ENCODE measurements at places on chromosomes 4 and X. TPM values are rescaled to one million over a fixed set of nuclear protein-coding genes. Genes with fewer than 3 reads are reported as not detected.

- no peak for DNase-seq
- H3K27me3 ChIP-seq: no peaks in the 10 kb centered on the region
- H3K36me3 ChIP-seq: no peaks in the 10 kb centered on the region
These were observed 39.7 kb downstream of the SNX25 start for GRCh38 chr4:185249105-185249504.

- H3K4me1 ChIP-seq: no peaks in the 10 kb centered on the region
- no peak overlapping the region for H3K4me3 ChIP-seq
- H3K27me3 ChIP-seq: no peaks in the 10 kb centered on the region
- H3K36me3 ChIP-seq: no peaks in the 10 kb centered on the region
These were observed 53.2 kb downstream of the FAM9B start for GRCh38 chrX:8980756-8981155.

SORBS2 gene
- total RNA-seq: 246 TPM

FAM9B gene
- total RNA-seq: not detected

- no peak overlapping the region for H3K4me3 ChIP-seq
- peaks cover 25% of the 10 kb centered on the region for H3K36me3 ChIP-seq
- H3K27ac ChIP-seq: no peak overlapping the region
These were observed 52.4 kb downstream of the PHOX2B start for GRCh38 chr4:41696131-41696530.

- H3K36me3 ChIP-seq: no peaks in the 10 kb centered on the region
- no peak overlapping the region for H3K4me3 ChIP-seq
These were observed 250.7 kb downstream of the NAP1L3 start for GRCh38 chrX:93422693-93423092.

LAP3 gene
- total RNA-seq: 60.3 TPM

GRCh38 chrX:54920610-54921426, at the start of gene TRO:
TSS of gene TRO (plus strand) at chrX:54920824. CDS start at chrX:54922247, 1,423 bp downstream.
- H3K27ac ChIP-seq: peak within 1 kb of the TSS; percentile 42
- no peaks in the 10 kb centered on the region for H3K36me3 ChIP-seq
- H3K4me3 ChIP-seq: peak within 1 kb of the TSS; percentile 48
- H3K4me1 ChIP-seq: no peaks in the 10 kb centered on the region

DNA sequence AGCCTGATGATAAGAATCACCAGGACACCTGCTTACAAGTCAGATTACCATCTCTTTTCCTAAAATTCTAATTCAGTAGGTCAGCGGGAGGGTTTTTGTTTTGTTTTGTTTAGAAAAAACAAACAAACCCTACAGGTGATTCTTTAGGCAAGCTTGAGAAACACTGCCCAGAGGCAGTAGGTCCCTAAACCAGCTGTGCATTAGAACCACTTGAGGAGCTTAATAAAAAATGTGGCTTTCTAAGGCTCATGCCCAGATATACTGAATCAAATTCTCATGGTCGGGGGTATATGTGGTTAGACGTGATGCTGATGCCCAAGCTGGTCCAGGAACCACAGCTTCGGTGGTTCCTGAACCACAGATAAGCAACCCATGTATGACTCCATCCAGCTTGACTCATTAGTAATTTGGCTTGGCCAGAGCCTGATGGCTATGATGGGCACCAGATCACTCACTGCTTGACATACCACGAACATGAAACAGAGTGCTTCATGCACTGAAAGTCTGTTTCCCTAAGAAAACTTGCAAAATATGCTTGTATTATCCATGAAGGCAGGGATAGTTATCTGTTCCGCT, 338.1 kb upstream of the F9 start:
- H3K4me3 ChIP-seq: no peak overlapping the region
- no peak overlapping the region for H3K27ac ChIP-seq
- no peaks in the 10 kb centered on the region for H3K4me1 ChIP-seq
- H3K27me3 ChIP-seq: no peaks in the 10 kb centered on the region

DNA sequence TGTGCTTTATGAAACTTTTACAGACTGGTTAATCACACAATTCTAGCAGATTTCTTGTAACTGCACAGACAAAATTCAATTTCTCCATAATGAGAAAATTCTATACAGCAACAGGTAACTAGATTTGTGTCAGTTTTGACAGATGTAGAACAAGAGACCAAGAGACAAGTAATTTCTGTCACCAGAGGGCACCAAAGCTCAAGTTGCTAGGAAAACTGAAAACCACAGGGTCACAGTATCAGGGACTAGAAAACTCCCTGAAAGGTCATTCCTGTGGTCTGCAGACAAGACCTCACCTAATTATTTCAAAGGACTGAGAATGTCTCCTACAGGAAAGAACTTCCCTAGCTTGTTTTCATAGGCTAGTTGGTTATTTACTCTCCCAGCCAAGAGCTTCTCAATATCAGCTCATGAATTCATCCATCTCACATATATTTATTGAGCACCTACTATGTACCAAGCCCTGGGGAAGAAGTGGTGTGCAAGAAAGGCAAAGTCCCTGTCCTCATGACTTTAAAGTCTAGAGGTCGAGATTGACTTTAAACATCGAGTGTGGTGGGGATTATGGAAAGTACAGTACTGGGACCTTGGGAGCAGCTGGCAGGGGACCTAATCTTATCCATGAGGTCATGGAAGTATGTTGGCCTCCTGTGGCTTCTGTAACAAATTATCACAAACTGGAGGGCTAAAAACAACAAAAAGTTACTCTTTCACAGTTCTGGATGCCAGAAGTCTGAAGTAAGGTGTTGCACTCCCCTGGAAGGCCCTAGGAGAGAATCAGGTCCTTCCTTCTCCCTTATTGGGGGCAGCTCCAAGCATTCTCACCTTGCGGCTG, 47.8 kb upstream of the SETD7 start:
- no peaks in the 10 kb centered on the region for H3K27me3 ChIP-seq
- no peaks in the 10 kb centered on the region for H3K4me1 ChIP-seq
- no peaks in the 10 kb centered on the region for H3K36me3 ChIP-seq

DNA sequence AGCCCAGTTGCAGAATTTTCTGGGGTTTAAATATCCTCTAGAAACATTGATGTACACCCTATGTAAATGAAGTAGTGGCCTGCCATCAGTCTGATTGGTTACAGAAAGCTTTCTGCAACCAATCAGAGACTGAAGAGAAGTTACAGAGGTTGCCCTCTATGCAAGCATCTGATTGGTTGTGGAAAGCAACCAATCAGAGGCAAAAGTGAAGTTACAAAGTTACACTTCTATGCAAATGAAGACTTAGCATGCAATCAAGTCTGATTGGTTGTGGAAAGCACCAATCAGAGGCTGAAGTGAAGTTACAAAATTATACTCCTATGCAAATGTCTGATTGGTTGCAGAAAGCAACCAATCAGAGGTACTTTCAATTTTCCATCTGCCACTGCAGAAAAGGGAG, 51.9 kb upstream of the USP9X start:
- no peak for DNase-seq
- no peaks in the 10 kb centered on the region for H3K4me1 ChIP-seq
- no peaks in the 10 kb centered on the region for H3K27me3 ChIP-seq
- H3K4me3 ChIP-seq: no peak overlapping the region

DNA sequence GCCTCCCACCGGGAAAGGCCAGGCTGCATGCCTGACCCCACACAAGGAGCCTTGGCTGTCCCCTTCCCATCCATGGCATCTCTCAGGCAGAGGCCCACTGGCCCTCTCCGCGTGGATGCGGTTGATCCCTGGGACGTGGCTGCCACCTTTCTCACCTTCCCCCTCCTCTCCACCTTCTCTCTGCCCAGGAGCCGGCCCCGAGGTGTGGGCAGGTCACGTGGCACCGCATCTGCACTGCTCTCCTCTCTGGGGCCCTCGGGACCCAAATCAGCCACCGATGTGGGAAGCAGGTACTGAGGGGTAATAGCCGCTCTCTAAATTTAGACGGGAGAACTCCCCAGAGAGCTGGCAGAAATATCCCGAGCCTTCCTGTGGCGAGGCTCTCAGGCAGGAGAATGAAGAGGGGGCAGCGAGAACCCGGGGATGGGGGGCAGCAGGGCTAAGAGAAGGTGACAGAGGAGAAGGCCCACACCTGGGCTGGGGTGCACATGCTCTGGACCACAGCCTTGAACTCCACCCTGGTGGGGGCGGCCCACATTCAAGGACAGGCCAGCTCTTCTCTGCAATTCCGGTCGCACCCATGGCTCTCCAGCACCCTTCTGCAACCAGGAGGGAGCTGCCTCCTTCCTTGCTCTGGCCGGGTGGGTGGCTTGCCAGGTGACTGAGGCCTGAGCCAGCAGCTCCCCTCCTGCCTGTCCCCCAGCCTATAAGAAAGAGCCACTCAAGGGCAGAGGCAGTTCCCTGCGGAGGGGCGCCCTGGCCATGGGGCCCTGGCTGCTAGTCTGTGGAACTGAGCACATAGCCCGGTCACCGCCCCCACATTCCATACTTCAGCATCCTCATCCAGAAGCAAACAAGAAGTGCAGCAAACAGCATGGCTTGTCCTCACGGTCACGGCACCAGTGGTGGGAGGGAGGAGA, 9.6 kb upstream of the DUSP9 start:
- H3K36me3 ChIP-seq: no peaks in the 10 kb centered on the region
- no peaks in the 10 kb centered on the region for H3K4me1 ChIP-seq
- H3K27ac ChIP-seq: no peak overlapping the region
- peak; percentile 43 for DNase-seq
- peaks cover 4% of the 10 kb centered on the region for H3K27me3 ChIP-seq

- no peak for DNase-seq
- H3K27ac ChIP-seq: peak overlapping the region; percentile 40
- no peaks in the 10 kb centered on the region for H3K36me3 ChIP-seq
- no peaks in the 10 kb centered on the region for H3K4me1 ChIP-seq
These were observed 161.9 kb upstream of the GPRIN3 start for GRCh38 chr4:89469516-89469915.

GRCh38 chr4:41360921-41361793, 104.4 kb downstream of the UCHL1 start:
- H3K27me3 ChIP-seq: no peaks in the 10 kb centered on the region
- H3K36me3 ChIP-seq: no peaks in the 10 kb centered on the region
- DNase-seq: peak; percentile 13
- H3K4me3 ChIP-seq: peak overlapping the region; percentile 98

SSX3 gene
- total RNA-seq: not detected

All from ascending aorta (tissue), 2 donors.